ENCODE measurements at places on chromosomes 1 and 21.

DNA sequence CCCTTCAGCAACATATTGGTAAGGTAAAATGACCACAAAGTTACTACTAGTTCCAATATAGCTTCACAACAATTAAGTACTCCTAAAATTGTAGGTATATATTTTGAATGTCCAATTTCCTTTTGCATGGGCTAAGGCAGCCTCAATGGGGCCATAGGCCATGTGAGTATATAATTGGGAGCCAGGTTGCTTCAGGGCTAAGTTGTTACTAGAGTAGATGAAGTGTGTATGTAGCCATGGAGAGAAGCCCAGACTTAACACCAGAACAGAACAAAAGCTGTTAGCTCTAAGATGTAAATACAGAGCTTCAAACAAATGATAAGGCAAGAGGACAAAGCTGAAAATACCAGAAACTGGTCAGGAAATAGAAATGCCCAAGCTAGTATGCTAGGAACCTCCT, 16.2 kb downstream of the ITGB3BP start:
- no peak for DNase-seq

- no peak for DNase-seq
These were observed 234.9 kb downstream of the NPHP4 start for GRCh38 chr1:5757187-5757805.

GRCh38 chr1:219092206-219092605, 81.5 kb upstream of the LYPLAL1 start:
- DNase-seq: no peak

DNA sequence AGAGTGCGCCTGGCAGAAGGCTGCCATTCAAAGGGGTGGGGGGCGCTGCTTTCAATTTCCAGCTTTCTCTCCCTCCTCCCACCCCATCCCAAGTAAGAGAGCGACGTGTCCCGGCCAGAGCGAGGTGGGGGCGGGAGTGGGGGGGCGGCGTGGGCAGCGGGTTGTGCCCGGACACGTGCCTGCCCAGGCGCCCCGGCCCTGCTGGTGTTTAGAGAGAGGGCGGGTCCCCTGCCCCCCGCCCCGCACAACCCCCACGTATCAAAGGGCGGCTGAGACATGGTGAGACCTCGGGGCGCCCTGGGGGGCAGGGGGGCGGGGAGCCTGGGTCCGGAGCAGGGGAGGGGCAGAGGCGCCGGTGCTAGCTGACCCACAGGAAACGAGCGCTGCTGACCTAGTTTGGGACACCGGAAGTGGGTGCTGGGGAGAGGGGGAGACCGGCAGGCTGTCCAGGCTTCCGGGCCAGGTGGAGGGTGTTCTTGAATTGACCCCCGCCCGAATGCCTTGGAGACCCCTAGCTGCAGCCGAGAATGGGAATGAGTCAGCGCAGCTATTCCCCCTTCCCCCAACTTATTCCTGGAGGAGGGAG, 1.3 kb downstream of the ZBTB7B start:
- peak; percentile 82 for DNase-seq

DNA sequence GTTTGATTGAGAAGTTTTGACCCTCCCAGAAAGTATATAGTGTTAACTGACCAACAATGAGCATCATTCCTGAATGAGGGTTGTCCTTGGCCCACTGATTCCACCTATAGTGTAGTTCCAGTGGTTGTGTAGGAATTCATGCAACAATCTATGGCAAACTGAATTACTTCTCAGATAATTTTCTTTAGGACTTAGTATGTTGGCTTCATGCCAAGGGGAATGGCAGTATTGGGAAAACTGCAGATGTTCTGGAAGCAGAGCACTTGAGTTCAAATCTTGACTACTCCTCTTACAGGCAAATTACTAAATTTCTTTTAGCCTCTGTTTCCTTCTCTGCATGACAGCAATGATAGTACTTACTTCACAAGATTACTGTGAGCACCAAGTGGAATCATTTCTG, 65.8 kb downstream of the LRIG2 start:
- DNase-seq: no peak

- no peak for DNase-seq
These were observed 40.6 kb downstream of the NVL start for GRCh38 chr1:224289396-224289795.

DNA sequence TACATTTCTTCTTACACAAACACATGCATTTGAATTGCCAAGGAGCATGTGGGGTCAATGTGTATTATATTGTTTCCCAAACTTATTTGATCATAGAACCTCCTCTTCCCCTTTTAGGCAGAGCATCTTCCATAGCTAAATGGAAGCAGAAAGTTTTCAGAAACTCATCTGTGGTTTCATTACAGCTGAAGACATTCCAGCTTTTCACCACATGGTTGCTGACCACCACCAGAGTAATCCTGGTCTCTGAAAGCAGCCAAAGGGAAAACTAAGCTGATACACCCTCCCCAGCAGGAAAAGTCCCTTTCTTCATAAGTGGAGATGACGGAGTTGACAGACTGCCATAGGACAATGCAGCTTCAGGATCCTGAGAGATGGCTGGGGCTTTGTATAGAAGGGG, 30.2 kb upstream of the OTUD3 start:
- peak; percentile 21 for DNase-seq

GRCh38 chr1:198560161-198560560, 19.7 kb upstream of the ATP6V1G3 start:
- no peak for DNase-seq

- DNase-seq: no peak
These were observed 7.9 kb downstream of the HLX start for GRCh38 chr1:220887202-220887519.

- DNase-seq: no peak
These were observed 122.3 kb downstream of the HMCN1 start for GRCh38 chr1:185856482-185856881.
